Fibroblast of the aortic adventitia (primary cell): ENCODE measurements at places on chromosomes 7 and 10. TPM values are rescaled to one million over a fixed set of nuclear protein-coding genes. Genes with fewer than 3 reads are reported as not detected.

Gene HHEX
- total RNA-seq: 0.49 and 8.6 TPM in 2 replicates

Gene ZPBP
- not detected in 2 replicates for total RNA-seq

Gene PMPCB
- 59.2 and 67.4 TPM in 2 replicates for total RNA-seq

Gene CARD11
- under 0.01 and 0.08 TPM in 2 replicates for total RNA-seq

Gene STEAP1
- 23.5 and 83.4 TPM in 2 replicates for total RNA-seq

Gene OR2A1
- 0.27 TPM in 1 of 2 replicates, not detected in the other for total RNA-seq

Gene PIK3CG
- 0.08 TPM in 1 of 2 replicates, not detected in the other for total RNA-seq

Gene MOGAT3
- total RNA-seq: not detected in 2 replicates

Gene SCIN
- total RNA-seq: 0.25 and 2.3 TPM in 2 replicates

Gene UCN3
- not detected in 2 replicates for total RNA-seq

Gene FAM25C
- total RNA-seq: not detected in 2 replicates

Gene GDF2
- not detected in 2 replicates for total RNA-seq

Gene KLF14
- 0.09 TPM in 1 of 2 replicates, not detected in the other for total RNA-seq

Gene AKR1C8
- not detected in 2 replicates for total RNA-seq

Gene GFRA1
- 0.18 and 0.49 TPM in 2 replicates for total RNA-seq

Gene CNPY1
- total RNA-seq: not detected in 2 replicates

Gene LIPK
- not detected in 2 replicates for total RNA-seq

Gene C7orf57
- total RNA-seq: 0.09 TPM in 1 of 2 replicates, not detected in the other

Gene EGR2
- total RNA-seq: 0.90 TPM in 1 of 2 replicates, not detected in the other

Gene DDX21
- 61.9 and 63.1 TPM in 2 replicates for total RNA-seq

Gene GALNT17
- 0.18 TPM in 1 of 2 replicates, not detected in the other for total RNA-seq

Gene TMEM273
- total RNA-seq: 0.57 TPM in 1 of 2 replicates, not detected in the other

Gene LRRC17
- total RNA-seq: 95.6 and 131 TPM in 2 replicates

Gene CTTNBP2
- total RNA-seq: 3.9 and 11.9 TPM in 2 replicates

Gene PROSER2
- total RNA-seq: 3.1 and 4.7 TPM in 2 replicates

Gene CYP3A4
- not detected in 2 replicates for total RNA-seq

Gene ELOVL3
- total RNA-seq: 0.09 TPM in 1 of 2 replicates, not detected in the other

Gene GPR85
- 2.4 and 5.0 TPM in 2 replicates for total RNA-seq

Gene CPVL
- 0.54 and 3.2 TPM in 2 replicates for total RNA-seq

Gene OIT3
- total RNA-seq: not detected in 2 replicates

Gene STEAP2
- 16.0 and 28.4 TPM in 2 replicates for total RNA-seq

Gene MCM7
- 13.1 and 97.7 TPM in 2 replicates for total RNA-seq
